ENCODE measurements at places on chromosomes 12 and 14.

GRCh38 chr12:11513288-11513687, 117.9 kb upstream of the PRB2 start:
- DNase-seq = no peak

DNA sequence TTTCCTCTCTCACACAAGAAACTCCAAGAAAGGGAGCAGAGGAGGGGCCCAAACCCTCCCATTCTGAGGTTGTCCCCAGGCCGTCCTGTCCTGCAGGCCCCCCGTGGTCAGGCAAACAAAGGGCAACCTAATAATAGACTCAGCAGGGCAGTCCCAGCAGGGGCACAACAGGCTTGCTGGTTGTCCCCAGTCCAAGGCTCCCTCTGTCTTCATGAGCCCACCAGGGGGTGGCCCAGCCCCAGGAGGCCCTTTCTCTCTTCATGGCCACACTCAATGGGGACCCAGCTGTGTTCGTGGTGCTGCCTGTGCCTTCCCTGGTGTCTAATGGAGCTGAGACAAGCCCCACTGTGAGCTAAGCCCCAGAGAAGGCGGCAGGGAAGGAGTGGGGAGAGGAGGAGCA, 359.9 kb downstream of the ADGRD1 start:
- DNase-seq = no peak

- peak; percentile 25 for DNase-seq
These were observed 42.9 kb downstream of the WNK1 start for GRCh38 chr12:795305-795704.

DNA sequence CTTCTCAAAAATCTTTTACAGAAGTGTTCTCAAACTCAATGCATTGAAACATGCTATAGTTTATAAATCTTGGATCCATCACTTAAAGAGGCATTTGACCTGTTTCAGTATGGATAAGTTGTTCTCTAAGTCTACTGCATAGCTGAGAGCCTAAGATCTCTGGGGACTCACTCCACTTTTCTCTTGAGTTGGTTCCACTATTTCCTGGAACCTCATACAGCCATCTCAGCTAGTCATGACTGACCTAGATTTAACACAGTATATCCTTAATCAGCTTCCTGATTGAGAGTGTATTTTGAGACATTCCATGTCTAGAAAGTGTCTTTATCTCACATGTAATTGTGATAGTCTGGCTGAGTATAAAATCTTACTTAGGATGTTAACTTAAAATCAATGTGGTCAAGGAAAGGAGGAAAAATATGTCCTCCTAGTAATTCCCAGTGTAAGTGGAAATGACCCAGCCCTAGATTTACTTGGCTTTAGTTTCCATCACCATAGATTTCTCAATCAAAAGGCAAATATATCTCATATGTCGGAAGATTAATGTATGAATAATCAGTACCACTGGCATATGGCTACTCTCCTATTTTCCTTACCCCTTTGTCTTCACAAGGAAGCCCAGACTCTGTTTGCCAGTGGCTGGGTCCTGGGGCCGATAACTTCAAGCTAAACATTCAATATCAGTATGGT, 61.9 kb downstream of the KICS2 start:
- no peak for DNase-seq

DNA sequence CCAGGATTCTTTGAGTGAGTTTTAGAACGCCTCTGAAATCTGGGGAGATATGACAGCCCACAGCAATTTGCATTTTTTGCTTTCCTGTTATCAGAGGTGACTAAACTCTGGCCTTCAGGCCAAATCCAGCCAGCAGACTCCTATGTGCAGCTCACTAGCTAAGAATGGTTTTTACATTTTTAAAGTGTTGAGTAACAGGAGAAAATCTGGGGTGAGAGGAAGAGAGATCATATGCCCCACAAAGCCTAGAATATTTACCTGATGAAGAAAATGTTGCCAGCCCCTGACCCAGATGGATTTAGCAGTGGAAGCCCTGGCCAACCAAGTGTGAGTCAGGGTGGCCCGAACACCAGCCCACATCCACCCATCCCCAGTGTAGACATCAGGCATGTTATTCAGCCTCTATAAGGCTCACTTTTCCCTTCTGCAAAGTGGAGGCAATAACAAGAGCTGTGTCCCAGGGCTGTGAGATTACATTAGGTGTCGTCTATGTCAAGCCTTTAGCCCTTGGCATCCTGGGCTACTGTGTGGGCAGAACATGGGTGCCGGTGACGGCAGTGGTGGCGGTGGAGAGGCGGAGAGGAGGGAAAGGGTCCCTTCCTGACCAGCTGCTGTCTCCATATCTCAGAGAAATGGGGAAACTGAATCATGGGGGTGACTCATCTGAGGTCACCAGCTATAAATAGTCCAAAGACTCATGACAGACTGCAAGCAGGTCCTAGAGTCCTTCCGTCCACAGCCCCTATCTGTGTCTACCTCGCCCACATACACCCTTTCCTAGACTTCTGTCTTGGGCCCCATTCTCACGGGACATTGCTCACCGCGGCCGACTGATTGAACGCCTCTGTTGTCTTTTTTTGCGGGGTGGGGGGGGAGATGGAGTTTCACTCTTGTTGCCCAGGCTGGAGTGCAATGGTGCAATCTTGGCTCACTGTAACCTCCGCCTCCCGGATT, 32.6 kb upstream of the CD9 start:
- peak; percentile 41 for DNase-seq

DNA sequence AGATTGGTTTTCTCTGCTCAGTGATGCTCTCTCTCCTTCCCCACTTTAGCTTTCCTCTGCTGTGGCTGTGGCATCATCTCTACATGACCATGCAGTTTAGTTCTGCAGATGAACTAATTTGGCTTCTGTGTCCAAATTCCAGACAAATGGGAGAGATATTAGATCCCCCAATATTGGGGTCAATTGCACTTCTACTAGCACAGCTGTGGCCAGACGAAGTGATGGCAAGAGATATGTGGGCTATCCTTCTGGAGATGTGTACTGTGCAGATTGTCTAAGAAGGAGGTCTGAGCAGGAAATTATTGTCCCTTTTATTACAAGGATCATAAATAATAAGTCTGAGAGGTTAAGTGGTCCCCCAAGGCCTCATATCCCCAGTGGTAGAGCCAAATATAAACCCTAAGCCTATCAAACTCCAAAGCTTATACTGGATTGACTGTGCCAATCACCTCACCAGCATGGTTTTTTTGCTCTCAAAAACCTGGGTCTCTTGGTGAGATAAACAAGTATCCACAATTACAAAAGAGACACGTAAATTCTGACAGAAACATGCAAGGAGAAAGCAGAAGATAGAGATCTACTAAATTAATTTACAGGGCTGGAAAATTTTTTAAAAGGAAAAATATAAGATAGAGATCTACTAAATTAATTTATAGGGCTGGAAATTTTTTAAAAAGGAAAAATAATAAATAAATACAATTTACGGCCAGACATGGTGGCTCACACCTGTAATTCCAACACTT, 29.1 kb upstream of the GCH1 start:
- no peak for DNase-seq

- DNase-seq = no peak
These were observed 25.6 kb downstream of the MNAT1 start for GRCh38 chr14:60760209-60760608.

- no peak for DNase-seq
These were observed 334.4 kb downstream of the ADGRD1 start for GRCh38 chr12:131287938-131288764.

Data from stimulated activated CD8-positive, alpha-beta memory T cell treated with anti-CD3 and anti-CD28 coated beads, Interleukin-12 subunit alpha, Interleukin-12 subunit beta, amount 100 ng/mL, for 1 hour (primary cell).